ENCODE measurements at places on chromosomes 7 and 10. TPM values are rescaled to one million over a fixed set of nuclear protein-coding genes. Genes with fewer than 3 reads are reported as not detected.

DNA sequence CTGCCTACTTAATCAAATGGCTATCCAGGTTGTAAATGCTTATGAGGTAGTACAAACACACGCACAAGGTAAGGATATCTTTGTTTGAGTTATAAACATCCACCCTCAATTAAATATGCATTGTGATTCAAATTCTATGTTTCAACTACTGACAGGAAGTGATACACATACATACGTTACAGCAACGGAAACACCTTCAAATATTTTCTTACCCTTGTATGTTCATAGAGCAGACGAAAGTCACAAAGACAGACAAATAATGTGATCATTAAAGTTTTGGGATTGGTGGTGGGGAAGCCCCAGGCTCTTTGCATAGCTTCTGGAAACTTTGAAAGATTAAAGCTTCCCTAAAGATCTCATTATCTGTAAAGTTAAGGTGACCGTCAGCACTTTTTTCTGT lies 521.0 kb downstream of the PARD3 start:
- DNase-seq = no peak

DNA sequence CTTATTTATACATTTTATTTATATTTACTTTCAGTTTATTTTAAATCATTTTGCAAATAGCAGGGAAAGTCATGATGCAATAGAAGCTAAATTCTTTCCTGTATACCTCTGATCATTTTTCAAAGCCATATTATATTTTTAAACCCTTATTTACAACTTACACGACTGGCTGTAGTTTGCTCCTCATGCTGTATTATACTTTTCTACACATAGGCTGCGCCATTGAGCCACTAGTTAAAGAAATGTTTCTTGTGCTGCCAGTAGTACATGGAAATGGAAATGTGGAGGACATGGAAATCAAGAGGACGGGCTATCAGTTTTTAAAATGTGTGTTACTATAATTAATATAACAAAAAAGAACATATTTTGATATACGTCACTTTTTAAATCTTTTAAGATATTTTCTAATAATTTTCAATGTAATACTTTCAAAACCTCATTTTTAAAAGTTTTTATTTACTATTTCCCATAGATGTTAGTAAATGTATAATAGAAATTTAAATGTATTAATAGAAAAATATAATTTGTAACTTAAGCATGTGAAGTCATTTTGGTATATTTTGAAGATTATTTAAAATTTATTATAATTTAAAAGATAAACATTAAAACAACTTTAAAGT lies 118.5 kb downstream of the VTI1A start:
- DNase-seq = peak; percentile 84

DNA sequence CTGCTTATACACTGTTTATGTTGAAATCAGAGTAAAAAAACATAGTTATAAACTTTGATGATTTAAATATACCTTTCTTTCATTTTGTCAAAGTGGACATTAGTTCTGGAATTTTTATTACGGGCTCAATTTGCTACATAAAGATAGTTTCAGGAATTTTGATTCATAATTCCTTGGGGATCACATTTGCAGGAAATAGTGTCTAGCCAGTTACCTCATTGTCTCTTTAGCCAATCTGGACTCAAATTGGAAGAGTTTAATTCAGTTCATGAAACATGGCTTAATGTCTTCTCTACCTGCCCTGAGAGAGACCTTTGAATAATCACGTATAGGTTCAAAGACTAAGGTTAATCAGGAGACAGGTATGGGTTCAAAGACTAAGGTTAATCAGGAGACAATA lies 262.6 kb downstream of the HGF start:
- DNase-seq = no peak

DNA sequence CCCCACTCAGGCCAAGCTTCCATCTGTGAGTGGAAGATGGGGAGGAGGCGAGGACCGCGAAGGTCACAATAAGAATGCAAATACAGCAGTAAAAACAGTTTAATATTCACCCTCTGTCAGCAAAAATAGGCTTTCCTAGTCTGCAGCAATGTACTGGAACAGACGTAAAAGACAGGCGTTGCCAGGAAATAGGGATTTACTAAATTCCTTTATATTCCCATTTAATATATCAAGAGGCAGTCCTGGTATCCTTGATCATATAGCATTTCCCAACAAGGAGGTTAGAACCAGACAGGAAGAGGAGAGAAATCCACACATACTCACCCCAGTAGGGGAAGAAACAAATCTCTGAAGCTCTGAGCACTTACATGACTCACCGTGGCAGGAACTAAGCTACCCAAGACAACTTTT lies 1054.9 kb upstream of the C7orf33 start:
- peak; percentile 28 for DNase-seq

- DNase-seq = peak; percentile 55
These were observed 176.4 kb downstream of the CCDC71L start for GRCh38 chr7:106484562-106484961.

DNA sequence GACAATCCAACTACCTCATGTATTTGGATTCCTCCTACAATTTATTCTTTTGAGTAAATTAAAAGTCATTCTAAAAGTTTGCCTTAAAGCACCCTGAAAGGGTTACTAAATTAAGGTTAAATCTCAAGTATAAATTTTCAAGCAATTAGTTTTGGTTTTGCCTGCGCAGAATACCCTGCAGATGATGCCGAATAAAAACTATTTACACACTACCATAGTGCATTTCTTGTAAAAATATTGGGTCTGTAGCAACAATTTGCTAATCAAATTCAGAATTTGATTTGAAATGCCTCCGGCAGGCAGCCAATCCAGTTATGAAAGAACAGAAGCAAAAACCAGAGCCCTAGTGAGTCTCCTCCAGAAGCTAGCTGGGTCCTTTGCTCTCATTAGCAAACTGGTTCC lies 122.2 kb downstream of the TWIST1 start:
- no peak for DNase-seq

GRCh38 chr7:6172910-6173295 lies 99.5 kb downstream of the CYTH3 start:
- no peak for DNase-seq

GRCh38 chr7:136971776-136972175 lies 103.3 kb downstream of the CHRM2 start:
- DNase-seq = no peak

HOXA13 gene
- total RNA-seq = not detected

GRID2IP gene
- total RNA-seq = not detected

CACUL1 gene
- total RNA-seq = 17.8 TPM
